ENCODE measurements at places on chromosomes 16 and 17.

DNA sequence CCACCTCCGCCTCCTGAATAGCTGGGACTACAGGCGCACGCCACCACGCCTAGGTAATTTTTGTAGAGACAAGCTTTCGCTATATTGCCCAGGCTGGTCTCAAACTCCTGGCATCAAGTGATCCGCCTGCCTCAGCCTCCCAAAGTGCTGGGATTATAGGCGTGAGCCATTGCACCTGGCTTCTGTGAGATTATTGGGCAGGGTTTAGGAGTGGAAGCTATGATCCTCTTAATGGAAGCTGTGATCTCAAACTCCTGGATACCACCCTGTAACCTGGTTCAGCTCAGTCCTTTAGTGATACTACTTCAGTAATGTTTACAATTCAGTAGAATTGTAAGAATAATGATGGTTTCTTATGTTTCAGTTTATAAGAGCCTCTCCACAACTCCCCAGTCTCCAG is 14.1 kb downstream of the NFE2L1 start:
- DNase-seq = no peak

GRCh38 chr17:69503711-69504110 is 89.2 kb downstream of the MAP2K6 start:
- no peak for DNase-seq

DNA sequence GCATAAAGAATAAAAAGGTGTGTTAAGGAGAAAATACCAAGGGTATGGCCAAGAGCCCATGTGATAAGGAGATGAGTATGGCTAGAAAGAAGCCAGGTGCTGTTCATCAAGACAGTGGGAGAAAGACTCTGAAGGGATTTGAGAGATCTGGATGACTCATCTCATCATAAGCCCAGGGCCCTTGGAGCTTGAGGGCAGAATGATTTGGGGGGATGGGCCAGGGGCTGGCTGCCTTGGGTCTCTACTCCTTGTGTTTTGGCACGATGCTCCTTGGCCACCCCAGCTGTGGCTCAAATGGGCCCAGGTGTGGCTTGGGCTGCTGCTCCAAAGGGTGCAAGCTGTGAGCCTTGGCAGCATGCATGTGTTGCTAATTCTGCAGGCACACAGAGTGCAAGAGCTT is 14.5 kb upstream of the TNFRSF13B start:
- no peak for DNase-seq

DNA sequence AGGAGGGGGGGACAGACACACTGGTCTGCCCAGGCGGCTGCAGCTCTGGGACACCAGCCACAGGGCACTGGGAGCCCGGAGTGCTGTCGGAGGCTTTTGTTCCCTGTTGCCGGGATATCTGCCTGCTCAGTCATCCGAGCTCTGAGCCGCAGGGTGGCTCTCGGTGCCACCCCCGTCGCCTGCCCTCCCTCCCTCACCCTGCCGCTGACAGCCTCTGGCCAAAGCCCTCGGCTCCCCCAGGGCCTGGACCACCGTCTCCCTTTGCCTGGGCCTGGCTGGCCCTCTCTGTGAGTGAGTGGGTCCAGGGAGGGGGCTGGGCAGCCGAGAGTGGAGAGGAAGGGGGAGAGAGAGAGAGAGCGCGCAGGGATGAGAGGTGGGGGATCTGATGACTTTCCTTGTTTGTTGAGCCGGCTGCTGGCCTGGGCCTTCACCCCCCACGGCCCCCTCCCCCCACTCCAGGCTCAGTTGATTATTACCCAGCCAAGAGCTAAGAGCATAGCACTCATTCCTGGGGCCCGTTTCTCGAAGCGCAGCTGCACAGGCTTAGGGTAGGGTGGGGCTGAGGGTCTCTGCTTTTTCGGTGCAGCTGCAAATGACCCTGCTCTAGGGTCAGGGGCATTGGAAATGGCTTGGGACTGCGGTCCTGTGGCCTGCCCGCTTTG is 2.7 kb downstream of the FOXJ1 start:
- no peak for DNase-seq

GRCh38 chr16:31149894-31150890 is at the start of gene PRSS36:
Gene PRSS36 (minus strand): TSS chr16:31150066. CDS start chr16:31150035, 31 bp downstream.
- DNase-seq = no peak

DNA sequence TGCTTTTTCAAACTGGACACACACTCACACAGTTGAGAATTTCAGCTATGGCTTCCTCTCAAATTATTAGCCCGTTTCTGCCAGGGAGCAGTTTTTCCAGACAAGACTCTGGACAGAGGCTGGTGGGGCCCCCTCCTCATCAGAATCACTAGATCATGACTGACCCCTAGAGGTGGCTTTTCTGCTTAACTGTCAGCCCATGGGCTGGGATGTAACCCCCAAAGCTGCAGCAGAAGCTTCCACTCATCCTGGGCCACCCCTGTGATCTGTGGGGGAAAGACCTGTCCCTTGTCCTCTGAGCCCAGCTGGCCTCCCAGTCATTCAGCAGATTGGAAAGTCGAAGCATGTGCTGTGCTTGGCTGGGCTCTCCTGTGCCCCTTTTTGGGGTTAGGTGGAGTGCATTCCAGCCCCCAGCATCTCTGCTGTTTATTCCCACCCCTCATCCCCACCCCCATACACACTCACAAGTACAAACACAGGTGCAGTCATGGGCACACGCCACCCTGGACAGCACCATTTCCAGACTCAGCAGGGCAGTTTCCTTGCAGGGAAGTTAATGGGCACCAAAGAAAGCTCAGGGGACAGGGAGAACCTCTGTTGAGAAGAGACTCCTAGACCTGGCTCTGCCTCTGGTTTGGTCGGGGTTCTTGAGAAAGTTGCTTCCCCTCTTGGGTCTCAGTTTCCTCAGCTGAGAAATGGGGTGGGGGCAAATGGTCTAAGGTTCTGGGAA is 77.6 kb upstream of the RBL2 start:
- no peak for DNase-seq

GRCh38 chr17:47697906-47698711 is 4.1 kb downstream of the TBKBP1 start:
- DNase-seq = no peak
